GM13976 (cell line): ENCODE measurements at places on chromosomes 16 and 17.

DNA sequence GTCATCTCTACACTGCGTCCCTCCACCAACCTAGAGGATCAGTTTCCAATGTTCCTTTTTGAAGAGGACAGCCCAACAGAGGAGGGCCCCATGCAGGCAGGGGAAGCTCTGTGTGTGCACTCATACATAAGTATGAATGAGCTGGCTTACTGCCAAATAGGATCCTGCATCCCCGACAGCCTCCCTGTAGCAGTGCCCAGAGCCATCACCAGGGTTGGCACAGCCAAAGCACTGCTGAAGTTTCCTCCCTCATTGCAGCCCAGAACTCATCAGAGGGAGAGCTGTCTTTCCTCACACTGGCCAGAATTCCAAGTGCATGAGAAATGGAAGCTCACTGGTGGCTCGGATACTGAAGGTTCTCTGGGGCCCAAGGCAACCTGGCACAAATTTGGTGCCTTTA lies 114.4 kb downstream of the ASIC2 start:
- no peak for DNase-seq

DNA sequence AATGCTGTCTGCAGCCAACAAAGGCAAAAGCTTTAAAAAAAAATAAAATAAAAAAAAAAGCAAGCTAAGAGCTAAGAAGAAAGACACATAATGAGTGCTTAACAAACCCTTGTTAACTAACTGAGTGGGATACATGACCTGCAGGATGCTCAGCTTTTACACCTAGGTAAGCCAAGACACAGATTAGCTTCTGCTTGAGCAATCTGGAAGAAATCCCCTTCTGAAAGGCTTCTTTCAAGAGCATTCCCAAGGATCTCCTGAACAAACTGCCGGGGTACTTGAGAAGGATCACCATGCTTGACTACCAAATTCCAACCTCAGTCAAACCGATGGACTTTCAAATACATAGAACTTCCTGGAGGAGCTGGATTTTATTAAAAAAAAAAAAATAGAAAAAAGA lies 92.9 kb downstream of the SMG6 start:
- DNase-seq: no peak

DNA sequence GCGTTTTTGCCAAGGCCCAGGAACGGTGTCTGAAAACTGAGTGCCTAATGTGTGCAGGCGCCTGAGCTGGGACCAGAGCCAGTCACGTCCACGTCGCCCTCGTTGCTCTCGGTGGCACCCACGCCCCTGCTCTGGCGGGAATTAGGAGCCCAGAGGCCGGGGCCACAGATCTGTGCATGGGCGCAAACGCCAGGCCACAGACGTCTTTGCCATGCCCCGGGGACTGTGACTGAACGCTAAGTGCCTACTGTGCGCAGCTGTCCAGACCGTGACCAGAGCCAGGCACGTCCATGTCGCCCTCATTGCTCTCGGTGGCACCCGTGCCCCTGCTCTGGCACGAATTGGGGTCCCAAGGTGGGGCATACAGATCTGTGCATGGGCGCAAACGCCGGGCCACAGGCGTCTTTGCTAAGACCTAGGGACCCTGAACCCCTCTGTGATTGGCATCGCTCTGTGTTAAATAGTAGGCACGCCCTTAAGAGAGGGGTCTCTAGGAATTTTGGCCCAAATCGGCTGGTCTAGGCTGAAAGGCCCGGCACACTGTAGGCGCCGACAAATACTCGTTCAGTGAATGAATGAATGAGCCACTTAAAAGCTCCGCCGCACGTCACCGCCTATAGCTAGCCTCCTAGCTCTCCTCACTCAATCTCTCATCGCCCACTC lies 827 bp upstream of the UBALD1 start:
- no peak for DNase-seq

DNA sequence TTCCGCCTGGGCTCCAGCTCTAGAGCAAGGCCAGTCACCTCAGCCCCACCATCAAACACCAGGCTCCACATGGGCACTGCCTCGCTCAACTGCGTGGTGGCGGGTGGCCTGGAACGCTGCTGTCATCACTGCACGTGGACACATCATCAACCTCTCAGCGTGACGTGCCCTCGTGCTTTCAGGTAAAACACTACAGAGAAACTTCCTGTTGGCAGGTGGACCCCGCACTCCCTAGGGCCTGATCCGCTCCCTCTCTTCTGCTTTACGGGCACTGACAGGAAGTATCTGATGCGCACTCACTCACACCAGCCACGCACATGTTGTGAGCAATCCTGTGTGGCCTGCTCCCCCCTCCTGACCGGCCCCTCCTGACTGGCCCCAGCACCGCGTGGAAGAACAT lies 87.4 kb downstream of the ANKRD11 start:
- DNase-seq: no peak

GRCh38 chr17:63649813-63650212 lies 27.6 kb downstream of the MAP3K3 start:
- no peak for DNase-seq

- DNase-seq: no peak
These were observed 23.9 kb downstream of the SKA2 start for GRCh38 chr17:59131131-59131530.

- DNase-seq: no peak
These were observed 13.5 kb downstream of the KIAA0753 start for GRCh38 chr17:6627019-6627418.

GRCh38 chr17:40850293-40850972 lies 16.6 kb downstream of the KRT12 start:
- DNase-seq: no peak

GRCh38 chr17:69539274-69539673 lies 124.8 kb downstream of the MAP2K6 start:
- DNase-seq: no peak

DNA sequence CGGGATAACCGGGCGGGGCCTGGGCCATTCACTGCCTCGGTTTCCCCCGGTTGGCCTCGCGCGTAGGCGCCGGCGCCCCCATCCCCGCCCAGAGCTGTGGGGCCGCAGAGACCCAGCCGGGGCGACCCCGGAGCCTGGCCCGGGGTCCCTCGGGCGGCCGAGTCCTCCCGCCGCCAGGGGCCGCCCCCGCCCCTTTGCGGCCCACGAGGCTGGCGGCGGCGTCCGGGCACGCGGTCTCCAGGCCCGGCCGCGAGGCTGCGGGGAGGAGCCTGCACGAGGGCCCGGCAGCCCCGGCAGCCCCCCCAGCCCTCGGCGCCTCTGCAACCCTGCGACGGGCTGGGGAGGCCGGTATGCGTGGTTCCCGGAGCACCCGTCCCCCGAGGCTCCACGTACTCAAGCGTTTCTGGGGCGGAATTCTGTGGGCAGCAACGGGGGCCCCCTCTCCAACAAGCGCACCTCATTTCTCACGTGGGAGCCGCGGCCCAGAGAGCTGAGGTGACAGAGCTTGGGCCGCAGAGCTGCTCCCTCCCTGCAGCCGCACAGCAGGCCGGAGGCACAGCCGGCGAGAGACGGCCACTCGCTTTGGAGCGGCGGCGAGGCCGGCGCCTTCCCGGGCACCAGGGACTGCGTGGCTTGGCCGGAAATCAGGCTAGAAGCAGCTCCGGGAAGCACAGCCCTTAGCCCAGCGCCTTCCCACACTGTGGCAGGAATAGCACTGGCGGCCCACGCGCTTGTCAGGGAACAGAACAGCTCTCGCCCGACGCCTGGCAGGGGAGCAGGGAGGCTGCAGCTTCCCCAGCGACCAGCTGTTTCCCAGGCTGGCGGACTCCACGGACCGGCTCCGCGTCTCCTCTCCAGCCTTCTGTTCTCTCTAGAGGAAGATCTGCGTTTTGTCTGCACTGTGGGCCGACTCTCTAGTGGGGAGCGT lies 867 bp upstream of the LIMD2 start:
- DNase-seq: peak; percentile 82

- DNase-seq: no peak
These were observed 43.3 kb upstream of the ULK2 start for GRCh38 chr17:19911033-19911432.

DNA sequence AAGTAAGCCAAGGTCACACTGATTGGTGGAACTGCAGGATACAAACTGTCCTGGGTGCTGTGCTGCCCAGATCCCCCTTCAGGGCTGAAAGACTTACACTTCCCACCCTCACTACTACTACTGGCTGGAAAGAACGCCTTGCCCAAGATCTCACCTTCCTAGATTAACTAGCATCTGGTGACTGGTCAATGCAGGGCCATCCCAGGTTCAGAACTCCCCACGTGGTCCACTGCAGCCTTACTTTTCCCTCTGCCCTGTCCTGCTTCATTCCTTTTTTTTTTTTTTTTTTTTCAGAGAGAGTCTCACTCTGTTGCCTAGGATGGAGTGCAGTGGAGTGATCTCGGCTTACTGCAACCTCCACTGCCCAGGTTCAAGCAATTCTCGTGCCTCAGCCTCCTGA lies 2.3 kb upstream of the PDZD9 start:
- DNase-seq: no peak

DNA sequence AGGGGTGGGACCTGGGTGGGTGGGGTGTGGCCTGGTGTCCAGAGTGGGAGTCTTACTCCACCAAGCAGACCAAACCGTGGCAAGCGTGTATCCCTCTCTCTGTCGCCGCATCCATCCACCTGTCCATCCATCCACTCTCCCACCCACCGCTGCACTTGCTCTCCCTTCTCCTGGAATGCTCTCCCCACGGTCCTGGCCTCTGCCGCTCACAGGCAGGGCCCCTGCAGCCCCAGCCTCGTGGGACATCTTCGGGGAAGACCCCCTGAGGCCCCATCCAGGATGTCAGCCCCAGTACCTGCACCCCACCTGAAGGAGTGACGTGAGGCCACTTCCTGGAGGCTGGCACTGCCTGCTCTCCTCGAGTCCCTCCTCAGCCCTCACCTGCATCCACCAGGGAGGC lies 189.5 kb upstream of the GSE1 start:
- no peak for DNase-seq

- DNase-seq: no peak
These were observed 10.0 kb upstream of the PHLPP2 start for GRCh38 chr16:71734511-71734910.

DNA sequence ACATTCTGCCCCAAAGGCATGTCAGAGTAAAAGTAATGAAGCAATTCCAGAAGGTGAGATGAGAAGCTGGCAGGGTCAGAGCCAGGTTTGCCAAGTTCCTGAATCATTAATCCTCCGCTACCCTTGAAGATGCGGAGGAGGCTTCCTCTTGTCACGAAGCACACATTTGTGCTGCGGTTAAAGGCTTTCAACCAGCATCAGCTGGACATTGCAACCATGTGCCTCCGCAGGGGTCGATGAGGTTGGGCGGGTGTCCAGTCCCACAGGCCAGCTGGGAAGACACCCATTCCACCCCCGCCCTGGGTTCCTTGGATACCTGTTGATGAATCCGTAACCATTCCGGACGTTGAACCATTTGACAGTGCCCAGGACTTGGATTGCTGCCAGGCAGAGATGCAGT lies 1.3 kb downstream of the YBX2 start:
- peak; percentile 12 for DNase-seq

- DNase-seq: no peak
These were observed 52.0 kb downstream of the SREBF1 start for GRCh38 chr17:17784657-17785267.

- no peak for DNase-seq
These were observed 82.3 kb upstream of the BCAR1 start for GRCh38 chr16:75333721-75334163.

DNA sequence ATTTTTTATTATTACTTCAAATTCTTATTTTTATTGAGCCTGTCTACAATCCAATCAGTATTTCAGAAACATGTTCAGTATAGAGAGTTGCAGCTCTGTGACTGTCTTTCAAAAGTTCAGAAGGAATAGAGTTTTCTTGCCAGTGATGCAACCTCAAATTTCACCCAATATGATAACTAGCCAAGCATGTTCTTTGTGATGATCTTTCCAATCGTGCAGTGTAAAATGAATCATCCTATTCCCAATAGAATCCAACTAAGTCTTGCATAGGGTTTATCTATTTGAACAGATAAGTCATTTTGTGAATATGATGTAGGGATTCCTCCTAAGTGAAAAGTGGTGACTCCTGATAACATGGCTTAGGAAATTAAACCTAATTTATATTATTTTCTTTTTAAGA lies 937.8 kb downstream of the KCNJ2 start:
- DNase-seq: no peak

GRCh38 chr16:78353640-78354275 lies 254.3 kb downstream of the WWOX start:
- no peak for DNase-seq

DNA sequence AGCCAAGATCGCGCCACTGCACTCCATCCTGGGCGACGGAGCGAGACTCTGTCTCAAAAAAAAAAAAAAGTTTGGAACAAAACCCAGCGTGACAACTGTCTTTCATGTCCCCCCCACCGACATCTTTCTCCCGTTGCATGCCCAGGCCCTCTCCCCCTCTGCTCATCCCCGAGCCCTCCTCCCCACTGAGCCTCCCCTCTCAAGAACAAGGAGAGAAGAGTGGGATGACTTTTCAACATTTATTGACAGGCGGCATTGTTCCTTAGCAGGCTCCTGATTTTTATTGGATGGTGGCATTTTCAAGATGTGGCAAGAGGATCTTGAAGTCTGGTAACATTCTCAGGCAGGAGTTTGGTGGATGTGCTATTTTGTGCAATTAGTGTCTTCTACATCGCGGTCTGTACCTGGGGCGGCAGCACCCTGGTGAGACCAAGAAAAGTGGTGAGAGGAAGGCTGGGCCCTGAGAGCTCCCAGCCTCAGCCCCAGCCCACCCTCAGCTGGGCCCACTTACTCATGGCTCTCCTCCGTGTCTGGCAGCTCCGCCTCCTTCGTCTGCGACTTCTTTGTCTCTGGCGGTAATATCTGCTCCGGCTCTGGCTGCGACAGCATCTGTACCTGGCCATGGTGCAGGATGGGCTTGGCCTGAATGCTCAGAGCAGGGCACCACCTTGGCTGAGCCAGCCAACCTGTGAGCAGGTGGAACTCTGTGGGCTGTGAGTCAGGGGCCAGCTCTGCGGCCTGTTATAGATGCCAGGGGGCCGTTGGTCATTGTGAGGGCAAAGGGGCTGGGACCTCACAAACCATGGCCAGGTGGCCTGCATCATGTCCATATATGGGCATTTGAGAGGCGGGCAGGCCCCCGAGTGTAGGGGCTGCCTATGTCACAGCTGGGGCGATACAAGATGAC lies at the start of gene PRM1:
TSS of gene PRM1 (minus strand) at position 715 of the 907 bp plus-strand sequence. CDS start at position 623, 92 bp downstream.
- no peak for DNase-seq

- DNase-seq: no peak
These were observed 15.9 kb upstream of the TBX2 start for GRCh38 chr17:61383689-61384201.

GRCh38 chr17:48131216-48131824 lies 23.8 kb downstream of the SNX11 start:
- peak; percentile 76 for DNase-seq

DNA sequence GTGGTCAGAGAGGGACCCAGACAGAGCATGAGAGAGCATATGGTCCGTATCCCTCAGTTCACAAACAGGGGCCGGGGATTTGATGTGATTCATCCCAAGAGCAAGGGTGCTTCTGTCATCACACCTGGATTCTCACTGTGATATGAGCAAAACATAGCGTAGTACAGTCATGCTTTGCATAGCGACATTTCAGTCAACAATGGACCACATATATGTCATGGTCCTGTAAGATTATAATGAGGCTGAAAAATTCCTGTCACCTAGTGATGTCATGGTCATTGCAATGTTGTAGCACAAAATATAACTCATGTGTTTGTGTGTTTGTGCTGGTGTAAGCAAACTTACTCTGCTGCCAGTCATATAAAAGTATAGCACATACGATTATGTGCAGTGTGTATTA lies 207.4 kb upstream of the CDH13 start:
- DNase-seq: no peak
